ELR (cell line): ENCODE measurements at places on chromosomes 4 and X.
A peak's percentile ranks its signal among the peaks of the same experiment; 100 is the strongest.

DNA sequence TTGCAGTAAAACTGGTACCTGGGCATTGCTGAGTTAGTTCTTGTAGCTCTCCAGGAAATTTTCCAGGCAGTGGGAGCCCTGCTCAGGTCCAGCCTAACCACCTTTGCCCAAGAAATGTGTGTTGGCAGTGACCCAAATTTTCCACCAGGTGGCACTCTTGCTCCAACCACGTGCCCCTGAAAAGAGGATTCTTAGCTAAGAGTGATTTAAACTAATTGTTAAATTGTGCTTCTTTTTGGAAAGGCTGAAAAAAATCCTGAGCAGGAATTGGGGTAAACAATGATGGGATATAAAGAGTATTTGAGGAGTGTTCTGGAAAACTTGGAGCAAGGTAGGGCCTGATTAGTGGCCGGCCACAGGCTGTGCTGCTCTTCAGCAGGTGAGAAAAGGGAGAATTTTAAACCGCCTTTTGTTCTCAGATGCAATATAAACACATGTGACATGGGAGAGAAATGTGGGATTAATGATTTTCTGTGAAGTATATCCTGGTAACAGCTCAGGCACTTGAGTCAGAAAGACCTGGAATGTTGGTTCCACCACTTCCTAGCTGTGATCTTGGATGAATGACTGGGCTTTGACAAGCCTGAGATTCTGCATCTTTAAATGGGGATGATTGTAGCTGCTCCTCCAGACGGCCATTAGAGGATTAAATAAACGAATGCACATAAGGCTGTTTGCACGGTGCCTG, 219.6 kb downstream of the PTTG2 start:
- peak; percentile 72 for DNase-seq

DNA sequence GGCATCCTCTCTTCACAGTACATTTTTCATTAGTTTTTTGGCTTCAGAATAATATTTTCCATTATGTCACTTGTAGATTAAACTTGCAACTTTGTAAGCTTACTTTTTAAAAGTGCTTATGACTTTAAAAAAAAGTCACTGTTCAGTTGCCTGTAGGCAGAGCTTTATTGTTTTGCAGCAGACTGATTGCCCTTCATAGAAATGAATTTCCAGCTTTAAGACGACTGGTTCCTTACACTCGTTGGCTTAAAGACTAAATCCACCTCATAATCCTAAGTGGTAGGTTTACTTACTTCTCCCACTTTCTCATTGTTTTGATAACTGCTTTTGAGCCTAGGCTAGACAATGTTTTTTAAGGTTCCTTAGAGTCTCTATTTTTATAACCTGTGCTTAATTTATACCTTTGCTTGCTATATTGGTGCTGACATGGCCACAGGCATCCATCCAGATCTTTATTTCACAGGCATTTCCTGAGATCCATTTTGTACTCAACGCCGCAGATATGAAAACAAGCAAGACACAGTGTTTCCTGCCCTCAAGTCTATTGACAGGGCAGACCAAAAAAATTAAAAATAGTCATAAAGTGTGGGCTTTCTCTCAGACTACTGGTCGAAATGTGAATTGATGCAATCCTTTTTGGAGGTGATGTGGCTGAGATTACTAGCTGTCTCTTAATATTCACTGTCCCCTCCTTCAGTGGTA, 12.6 kb upstream of the IL13RA2 start:
- no peak for DNase-seq

DNA sequence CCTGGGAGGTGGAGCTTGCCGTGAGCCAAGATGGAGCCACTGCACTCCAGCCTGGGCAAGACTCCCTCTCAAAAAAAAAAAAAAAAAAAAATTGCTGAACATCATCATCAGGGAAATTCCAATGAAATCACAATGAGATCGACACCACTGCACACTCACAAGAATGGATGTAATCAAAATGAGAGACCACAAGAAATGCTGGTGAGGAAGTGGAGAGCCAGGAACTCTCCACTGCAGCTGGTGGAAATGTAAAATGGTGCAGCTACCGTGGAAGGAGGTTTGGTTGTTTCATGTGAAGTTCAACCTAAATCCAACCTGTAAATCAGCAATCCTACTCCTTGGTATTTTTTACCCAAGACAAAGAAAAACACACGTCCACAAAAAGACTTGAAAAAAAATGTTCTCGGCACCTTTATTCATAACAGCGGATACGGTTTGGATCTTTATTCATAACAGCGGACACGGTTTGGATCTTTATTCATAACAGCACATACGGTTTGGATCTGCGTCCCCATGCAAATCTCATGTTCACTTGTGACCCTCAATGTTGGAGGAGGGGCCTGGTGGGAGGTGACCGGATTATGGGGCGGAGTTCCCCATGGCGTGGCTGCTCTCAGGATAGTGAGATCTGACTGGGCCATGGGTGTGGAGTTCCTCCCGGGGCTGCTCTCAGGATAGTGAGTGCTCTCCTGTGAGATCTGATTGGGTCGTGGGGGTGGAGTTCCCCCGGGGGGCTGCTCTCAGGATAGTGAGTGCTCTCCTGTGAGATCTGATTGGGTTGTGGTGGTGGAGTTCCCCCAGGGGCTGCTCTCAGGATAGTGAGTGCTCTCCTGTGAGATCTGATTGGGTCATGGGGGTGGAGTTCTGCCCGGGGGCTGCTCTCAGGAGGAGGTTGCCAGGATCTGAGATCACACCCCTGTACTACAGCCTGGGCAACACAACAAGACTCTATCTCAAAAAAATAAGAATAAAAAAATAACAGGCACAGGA, 7.7 kb downstream of the GAK start:
- DNase-seq = peak; percentile 54

- no peak for DNase-seq
Observed at GRCh38 chrX:9706421-9706820, 59.2 kb downstream of the GPR143 start.

DNA sequence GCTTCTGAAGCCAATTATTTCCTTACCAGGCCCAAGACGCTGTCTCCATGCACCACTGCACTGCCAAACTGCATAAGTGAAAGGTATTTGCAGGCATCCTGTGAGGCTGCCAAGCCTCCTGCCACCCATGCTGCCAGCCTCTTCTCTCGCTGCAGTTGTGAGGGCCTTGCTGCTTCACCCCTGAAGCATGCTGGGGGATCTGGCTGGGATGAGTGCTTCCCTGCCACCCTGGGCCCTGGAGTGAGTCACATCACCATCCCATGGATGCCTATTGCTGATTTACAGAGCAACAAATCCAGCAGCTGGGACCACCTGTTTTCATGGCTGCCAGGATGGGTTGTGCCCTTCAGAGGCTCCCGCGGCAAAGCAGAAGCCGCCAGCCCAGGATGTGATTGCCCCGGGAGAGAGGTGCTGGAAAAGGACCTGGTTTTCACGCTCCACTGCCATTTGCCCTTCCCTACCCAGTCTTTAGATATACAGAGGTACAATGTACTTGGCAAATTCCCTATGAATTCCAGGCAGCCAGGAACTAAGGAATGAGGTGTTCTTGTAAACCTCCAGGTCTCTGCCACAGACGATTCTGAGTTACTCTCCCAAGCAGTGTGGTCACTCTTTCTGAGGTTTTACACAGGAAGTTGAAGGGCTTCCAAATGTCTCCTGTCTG, 41.5 kb upstream of the PTCHD1 start:
- no peak for DNase-seq

GRCh38 chrX:77572322-77572721, 125.1 kb downstream of the FGF16 start:
- DNase-seq = peak; percentile 42

DNA sequence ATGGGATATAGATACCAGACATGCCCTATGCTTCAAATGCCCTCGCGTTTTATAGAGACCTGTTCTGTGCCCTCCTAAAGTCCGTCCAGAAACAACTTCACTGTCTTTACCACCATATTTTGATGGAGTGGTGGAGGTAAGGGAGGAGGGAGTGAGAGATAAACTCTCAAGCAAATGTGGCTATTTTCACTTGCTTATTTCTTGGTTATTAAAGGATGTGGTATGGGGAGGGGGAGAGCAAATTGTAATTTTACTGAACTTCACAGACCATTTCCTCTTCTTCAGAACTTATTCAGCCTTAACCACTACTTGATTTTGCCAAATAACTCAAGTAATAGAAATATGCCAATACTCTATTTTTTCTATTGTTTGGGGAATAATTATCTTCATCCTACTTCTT, 31.5 kb downstream of the GPR174 start:
- no peak for DNase-seq

GRCh38 chr4:143626134-143626911, 74.2 kb downstream of the FREM3 start:
- DNase-seq = no peak

- DNase-seq = no peak
Observed at GRCh38 chr4:5992828-5993321, 25.4 kb downstream of the C4orf50 start.

- DNase-seq = peak; percentile 2
Observed at GRCh38 chr4:117900832-117901231, 133.5 kb upstream of the NDST3 start.

DNA sequence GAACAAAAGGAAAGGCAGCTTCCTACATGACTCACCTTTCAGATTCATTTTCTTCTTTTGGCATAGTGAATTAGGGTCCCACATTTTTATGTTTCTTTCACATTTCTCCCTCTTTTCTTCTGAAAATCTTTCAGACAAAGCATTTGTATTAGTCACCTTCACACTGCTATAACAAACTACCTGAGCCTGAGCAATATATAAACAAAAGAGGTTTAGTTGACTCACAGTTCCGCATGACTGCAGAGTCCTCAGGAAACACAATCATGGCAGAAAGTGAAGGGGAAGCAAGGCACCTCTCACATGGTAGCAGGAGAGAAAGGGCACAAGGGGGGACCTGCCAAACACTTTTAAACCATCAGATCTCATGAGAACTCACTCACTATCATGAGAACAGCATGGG, 36.9 kb downstream of the MAGEA9 start:
- peak; percentile 20 for DNase-seq

DNA sequence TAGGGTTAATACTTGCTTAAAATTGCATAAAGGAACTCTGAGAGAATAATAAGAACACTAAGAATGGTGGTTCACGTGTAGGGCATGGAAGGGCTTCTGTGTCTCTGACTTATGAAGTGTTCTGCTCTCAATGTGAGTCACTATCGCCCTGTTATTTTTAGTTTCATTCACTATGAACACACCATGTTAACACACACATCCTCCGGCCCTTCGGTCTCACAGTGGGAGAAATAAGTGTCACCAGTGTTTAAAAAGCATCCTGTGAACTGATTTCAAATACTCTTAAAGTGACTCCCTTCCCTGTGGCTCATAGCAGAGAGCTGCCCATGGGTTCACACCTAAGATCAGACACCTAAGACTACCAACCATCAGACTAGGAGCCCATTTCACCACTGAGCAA, 33.8 kb upstream of the FGFBP2 start:
- DNase-seq = peak; percentile 10

GRCh38 chr4:125765941-125766340, 451.2 kb downstream of the FAT4 start:
- DNase-seq = no peak

DNA sequence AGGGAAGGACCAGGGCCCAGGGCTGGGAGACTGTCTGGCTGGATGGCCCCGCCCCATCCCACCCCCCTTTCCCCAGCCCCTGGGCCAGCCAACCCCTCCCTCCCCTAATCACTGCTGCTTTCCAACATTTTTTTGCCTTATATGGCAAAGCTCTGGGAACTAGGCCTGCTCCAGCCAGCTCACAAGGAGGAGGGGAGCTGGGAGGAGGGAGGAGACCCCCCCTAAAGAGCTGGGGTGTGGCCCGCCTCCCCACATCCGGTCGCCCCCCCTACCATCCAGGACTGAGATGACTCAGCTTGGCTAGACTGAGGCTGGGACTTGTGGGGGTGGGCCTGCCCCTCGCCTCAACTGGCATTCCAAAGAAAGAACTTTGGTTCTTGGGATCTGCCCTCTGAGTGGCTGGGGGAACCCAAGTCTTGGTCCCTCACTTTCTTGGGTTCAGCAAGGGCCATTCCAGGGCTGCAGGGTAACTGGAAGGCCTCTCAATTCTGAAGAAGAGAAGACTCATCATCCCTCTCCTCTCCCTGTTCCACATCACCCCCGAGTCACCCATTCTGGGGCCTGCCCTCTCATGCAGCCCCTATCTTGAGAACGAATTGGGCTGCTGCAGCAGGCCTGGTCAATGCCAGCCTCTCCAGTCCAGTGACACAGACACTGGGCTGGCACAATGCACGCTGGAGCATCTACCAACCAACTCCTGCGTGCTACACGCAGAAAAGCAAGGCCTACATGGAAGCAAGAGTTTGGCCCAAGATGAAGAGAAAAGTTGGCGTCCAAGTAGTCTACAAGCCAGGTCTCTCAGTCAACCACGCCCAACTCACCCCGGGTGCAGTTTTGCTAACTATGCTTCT, 4.8 kb downstream of the FLNA start:
- peak; percentile 95 for DNase-seq

- peak; percentile 66 for DNase-seq
Observed at GRCh38 chr4:26252349-26253025, 68.3 kb upstream of the RBPJ start.

- peak; percentile 79 for DNase-seq
Observed at GRCh38 chrX:15882704-15883539, 28.3 kb upstream of the AP1S2 start.

DNA sequence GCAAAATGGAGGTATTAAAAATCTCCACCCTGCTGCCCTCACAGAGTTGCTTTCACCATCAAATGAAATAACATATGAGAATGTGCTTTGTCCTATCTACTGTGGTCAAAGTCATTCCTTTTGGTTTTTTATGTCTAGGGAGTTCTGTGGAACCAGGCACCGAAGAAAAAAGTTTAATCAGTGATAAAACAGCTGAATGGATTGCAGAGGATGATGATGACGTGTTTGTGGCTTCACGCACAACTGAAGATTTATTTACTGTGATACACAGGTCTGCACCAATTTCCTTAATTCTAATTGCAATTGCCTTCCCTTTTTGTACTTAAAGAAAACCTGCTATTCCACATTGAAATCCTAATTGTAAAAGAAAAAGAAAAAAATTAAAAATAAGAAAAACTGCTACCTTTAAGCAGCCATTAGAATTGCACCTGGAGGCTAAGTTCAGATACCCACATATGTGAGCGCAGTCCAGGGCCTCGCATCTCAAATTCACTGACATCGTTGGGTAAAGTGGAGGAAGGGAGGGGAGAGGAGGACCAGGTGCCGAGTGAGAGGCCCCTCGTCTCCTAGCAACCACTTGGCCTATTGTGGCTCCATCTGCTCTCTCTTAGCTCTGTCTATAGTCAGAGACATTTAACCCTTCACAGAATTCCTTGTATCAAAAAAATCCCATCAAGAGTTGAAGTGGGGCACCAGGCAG, 10.5 kb upstream of the RTL5 start:
- DNase-seq = no peak
